ENCODE measurements at places on chromosomes 12 and 14.

- no peak for DNase-seq
These were observed 6.9 kb upstream of the SLC7A7 start for GRCh38 chr14:22822016-22822570.

GRCh38 chr12:58950739-58951100 is 30.4 kb upstream of the LRIG3 start:
- DNase-seq = no peak

- DNase-seq = no peak
These were observed 6.6 kb downstream of the PRKAB1 start for GRCh38 chr12:119674560-119674959.

DNA sequence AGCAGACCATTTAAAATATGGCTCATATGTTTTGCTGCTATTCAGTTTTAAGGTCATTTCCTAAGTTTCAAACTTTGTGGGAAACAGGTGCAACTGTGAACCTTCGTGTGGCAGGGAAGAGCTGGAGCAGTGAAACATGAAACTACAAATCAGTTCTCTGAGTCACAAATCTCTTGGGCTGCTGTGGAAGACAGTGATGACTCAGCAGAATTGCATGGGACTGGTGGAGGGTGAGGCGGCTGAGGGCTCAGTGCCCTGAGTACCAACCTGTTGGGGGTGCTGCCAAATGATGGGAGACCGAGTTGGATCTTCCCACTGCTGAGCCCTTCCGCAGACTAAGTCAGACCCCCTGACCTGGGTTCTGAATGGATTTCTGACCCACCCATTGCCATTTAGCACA is 8.4 kb upstream of the CALM1 start:
- peak; percentile 39 for DNase-seq

GRCh38 chr14:89773644-89774316 is 180.8 kb downstream of the EFCAB11 start:
- DNase-seq = peak; percentile 85

GRCh38 chr14:56413721-56414120 is 165.9 kb upstream of the TMEM260 start:
- no peak for DNase-seq

DNA sequence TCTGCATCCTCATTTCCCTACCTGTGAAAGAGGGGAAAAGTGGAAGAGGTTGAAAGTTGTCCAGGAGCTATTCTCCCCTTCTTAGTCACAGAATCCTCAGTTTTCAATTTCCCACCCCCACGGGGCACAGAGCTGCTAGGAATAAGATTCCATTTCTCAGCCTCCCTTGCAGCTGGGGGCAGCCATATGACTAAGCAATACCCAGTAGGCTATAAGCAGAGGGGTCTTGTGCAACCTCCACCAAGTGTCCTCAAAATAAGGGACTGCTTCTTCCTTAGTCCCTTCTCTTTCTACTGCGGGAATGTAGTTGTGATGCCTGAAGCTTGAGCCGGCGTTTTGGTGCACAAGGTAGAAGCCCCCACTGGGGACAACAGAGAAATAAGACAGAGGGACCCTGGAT is 40.9 kb downstream of the VWF start:
- no peak for DNase-seq

DNA sequence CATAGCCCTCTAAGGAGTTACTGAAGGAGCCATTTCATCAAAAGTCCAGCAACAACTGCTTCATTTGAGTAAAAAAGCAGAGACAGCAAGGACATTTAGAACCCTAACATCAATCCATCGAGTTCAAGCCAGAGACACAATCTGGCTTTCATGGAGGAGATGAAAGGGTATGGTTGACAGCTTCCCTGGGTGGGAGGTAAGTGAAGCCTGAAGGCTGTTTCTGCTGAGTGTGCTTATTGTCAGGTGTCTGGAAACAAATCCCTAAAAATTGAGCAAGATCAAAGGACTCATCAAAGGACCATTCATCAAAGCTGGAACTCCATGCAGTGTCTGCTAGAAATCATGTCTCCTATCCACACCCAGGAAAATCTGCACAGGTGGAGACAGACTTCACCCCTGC is 104.4 kb upstream of the CCDC196 start:
- DNase-seq = no peak

DNA sequence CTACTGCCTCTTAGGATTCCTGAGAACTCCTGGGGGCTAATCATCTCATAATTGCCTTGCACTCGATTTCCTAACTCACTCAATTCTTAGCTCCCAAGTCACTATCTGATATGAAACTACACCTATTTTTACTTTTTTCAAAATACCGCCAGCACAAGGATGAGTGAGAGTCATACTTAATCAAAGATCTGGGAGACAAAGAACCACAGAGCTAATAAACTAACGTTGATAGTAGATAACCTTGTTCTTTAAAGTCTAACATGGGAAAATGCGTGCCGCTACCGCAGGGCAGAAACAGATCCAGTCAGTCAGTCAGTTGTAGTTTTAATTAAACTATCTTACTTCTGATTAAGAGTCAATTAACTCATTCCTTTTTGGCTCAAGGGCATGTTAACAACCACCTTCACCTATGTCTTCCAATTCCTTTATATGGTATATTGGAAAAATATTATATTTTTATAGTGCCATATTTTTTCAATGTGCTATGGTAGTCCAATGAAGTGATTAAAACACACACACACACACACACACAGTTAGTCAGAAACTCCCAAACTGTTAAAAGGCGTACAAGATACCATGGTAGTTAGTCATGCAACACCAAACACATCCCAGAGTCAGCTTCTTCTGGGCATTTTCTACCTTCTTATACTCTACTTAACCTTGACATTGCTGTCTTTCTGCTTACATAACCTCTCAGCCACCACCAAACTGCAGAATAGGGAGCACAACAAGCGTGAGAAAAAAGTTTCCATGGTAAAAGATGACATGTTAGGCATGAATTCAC is 114.0 kb downstream of the KLHL28 start:
- DNase-seq = no peak

GRCh38 chr12:27535318-27535717 is 11.3 kb downstream of the PPFIBP1 start:
- no peak for DNase-seq

GRCh38 chr14:86712727-86713126 is 1182.8 kb downstream of the FLRT2 start:
- no peak for DNase-seq

DNA sequence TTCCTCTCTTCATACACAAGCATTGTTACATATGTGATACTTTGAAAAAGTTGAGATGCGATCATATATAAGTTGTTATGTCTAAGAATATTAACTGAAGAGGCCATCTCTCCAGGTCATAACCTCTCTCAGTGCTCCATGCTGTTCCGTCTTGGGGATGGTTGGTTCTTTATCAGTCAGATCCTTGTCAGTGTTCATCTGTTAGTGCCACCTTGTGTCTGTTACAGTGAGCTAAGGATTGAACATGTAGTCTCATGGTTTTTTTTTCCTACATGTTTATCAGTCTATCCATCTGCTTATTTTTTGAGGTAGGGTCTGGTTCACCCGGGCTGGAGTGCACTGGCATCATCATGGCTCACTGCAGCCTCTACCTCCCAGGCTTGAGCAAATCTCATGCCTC is 30.5 kb downstream of the EP400 start:
- DNase-seq = no peak

DNA sequence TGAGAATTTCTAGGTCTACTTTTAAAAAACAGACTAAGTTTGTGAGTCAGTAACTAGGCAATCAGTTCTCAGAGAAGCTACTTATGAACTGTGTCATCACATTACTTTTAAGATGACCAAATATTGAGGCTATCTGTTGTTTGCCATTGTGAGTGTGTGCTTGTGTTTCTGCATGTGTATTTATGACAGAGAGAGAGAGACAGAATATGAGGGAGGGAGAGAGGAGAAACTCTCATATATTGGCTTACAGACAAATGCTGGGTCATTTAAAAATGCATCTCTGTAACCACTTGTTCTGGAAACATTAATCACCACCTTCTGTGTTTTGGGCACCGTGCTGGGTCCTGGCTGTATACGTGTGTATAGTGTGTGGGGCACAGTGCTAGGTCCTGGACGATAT is 161.5 kb upstream of the FRMD6 start:
- no peak for DNase-seq

DNA sequence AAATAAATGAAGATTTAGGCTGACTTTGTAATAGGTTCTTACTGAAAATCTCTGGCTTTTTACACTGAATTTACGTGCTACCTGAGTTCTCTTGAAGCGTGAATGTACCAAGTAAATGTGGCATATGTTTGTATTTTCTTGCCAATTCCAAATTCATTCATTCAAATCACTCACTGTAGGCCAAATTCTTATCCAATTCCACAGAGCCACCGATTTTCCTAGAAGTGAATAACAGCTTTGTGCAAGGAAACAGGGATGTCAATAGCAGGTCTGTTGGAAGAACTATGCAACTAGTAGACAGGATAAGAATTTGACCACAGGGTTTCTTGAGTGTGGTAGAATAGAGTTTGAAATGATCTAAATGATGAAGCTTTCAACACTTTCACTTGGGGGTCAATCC is 86.8 kb downstream of the SOX5 start:
- DNase-seq = no peak

- DNase-seq = no peak
These were observed 51.3 kb downstream of the WASHC4 start for GRCh38 chr12:105158876-105159275.

DNA sequence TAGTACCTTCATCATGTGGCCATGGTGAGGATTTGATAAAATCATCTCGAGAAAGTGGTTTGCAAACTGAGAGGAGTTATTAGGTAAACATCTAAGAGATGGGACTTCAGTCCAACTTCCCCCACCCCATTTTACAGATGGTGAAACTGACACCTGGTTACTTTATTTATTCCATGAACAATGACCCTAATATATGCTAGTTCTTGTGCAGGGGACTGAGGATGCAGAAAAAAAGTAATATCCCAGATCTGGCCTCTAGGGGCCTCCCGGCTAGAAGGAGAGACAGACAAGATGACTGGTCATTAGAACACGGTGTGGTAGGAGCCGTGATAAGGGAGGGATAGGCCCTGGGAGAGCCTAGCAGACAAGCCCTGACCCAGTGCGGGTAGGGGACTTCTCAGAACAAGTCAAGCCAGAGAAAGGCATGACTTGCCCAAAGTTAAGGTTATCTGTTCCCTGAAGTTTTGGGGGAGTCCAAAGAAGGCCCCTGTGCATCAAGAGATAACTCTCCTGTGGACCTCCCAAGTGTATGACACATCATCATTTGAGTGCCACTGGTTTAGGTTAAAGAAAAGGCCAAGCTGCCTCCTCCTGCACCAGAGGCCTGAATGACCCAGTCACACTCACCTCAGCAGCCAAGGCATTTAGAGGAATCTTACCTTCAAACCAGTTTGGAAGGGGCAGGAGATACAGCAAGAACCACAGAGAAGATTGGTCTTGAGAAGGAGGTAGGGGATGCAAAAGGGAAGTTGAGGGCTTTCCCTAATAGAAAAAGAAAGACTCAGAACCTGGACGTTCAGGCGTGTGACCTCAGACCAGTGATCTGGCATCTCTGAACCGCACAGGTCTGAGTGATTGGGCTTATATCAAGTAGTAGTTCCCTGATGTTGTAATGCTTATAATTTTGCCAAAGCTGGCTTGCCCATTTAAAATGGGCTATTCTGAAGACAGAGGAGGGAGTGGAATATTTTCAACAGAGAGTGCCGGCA is 1.6 kb downstream of the CMKLR1 start:
- no peak for DNase-seq

DNA sequence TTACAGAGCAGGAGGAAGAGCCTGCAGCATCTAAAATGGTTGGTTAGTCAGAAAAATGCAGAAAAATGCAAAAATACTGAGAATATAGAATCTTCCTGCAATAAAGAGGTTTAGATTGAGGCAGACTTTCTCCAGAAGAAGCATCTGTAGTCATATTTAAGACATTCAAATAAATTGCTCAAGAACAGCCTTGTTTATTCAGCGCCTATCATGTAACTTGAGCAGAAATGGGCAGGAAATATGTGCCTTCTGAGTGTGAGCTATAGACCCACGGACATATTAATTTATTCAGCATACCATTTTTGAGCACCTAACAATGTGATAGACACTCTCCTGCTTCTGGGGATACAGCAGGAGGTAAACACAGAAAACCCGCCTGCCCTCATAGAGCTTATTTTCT is 102.0 kb upstream of the HIF1A start:
- DNase-seq = no peak

DNA sequence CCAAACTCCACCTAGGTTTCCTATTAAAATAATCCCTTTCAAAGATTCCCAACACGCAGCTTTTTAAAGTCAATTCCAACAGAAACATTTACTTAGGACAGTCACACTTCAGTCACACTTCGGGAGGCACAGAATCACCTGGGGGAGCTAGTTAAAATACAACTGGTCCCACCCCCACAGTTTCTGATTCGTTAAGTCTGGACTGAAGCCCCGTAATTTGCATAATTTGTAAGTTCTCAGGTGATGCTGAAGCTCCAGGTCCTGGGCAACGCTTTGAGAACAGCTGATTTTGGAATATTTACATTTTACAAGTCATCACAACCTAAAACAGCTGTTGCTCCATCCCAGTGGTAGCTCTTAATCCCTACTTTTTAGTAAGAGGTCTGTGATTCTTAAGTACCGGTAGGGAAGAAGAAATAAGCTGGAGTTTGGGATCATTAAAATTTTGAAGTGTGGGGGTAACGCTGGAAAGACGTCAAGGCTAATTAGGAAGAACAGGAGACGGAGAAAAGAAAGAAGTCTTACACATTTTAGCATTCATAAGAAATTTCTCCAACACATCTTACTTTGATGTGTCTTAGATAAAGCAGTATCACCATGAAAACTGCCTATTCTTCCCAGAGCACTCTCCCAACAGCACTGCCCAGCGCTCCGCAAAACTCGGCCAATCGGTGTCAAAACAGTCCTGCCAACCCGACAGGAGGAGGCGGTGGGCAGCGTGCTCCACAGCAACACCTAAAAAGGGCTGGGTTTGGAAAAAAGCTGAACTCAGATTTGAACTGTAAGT is 1.1 kb downstream of the IPO8 start:
- DNase-seq = peak; percentile 6

GRCh38 chr12:89950421-89950820 is 241.8 kb upstream of the ATP2B1 start:
- no peak for DNase-seq

GRCh38 chr12:52127683-52128450 is 48.4 kb downstream of the SMIM41 start:
- DNase-seq = no peak

- DNase-seq = no peak
These were observed 21.6 kb downstream of the PYM1 start for GRCh38 chr12:55906056-55906455.

DNA sequence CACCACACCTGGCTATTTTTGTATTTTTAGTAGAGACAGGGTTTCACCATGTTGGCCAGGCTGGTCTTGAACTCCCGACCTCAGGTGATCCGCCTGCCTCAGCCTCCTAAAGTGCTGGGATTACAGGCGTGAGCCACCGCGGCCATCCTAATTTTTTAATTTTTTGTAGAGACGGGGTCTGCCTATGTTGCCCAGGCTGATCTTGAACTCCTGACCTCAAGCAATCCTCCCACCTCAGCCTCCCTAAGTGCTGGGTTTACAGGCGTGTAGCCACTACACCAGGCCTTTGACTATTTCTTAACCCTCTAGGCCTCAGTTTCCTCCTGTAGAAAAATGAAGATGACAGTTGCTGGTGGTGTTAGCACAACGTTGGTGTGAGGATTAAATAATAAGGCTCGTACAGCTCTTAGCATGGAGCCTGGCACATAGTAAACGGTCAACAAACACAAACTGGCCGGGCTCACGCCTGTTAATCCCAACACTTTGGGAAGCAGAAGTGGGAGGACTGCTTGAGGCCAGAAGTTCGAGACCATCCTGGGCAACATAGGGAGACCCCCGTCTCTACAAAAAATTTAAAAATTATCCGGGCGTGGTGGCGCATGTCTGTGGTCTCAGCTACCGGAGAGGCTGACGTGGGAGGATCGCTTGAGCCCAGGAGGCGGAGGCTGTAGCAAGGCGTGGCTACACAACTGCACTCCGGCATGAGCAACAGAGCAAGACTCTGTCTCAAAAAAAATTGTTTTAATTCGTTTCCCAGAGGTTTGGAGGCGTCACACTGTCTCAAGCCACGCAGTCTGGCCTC is 979 bp downstream of the DDX54 start:
- peak; percentile 82 for DNase-seq

All from activated naive CD4-positive, alpha-beta T cell treated with anti-CD3 and anti-CD28 coated beads for 36 hours (primary cell).